ENCODE measurements at places on chromosomes 1 and 21. TPM values are rescaled to one million over a fixed set of nuclear protein-coding genes. Genes with fewer than 3 reads are reported as not detected.
A peak's percentile ranks its signal among the peaks of the same experiment; 100 is the strongest.

DNA sequence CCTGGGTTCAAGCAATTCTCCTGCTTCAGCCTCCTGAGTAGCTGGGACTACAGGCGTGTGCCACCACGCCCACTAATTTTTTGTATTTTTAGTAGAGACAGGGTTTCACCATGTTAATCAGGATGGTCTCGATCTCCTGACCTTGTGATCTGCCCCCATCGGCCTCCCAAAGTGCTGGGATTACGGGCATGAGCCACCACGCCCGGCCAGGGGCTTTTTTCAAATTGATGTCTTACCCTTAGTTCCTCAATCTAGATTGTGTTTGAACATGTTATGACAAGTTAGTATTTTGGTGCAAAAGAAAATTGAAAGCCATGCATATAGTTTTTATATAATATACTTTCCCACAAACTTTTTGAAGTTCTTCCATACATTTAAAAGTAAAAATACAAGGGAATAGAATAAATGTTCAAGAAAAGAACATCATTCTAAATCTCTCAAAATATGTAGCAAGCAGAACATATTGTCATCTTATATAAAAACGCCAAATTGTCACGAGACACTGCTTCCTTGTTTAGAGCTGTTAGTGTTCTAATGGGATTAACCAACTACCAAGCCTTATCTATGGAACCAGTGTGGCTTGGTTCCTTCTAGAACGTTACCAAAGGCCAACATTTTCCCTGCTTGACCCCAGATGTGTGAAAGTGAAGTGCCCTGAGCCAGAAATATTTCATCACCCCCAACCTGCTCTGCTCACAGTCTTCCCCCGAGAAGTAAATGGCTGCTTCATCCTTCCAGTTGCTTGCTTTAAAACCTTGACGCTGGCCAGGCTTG lies 9.5 kb upstream of the PLEKHM2 start:
- DNase-seq = no peak

CHODL gene
- 0.22 TPM for total RNA-seq

- DNase-seq = no peak
Measured at GRCh38 chr1:163610486-163610885, 288.7 kb downstream of the NUF2 start.

ATXN7L2 gene
- total RNA-seq = 14.6 TPM

NIT1 gene
- 36.3 TPM for total RNA-seq

DNA sequence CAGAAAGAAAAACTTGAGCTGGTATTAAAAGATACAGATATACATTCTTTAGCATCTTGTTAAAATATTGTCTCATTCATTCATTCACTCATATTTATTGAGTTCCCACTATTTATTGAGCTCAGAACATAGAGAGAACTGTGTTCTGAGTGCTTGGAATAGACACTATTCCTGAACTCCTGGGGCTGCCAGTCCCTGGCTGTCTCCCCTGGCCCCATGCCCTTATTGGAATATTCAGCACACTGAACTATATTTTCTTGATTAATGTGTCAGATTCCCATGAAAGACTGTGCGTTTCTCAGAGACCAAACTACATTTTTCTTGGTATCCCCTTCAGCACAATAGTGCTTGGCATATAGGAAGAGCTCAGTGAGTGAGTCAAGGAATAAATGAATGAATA lies 44.0 kb upstream of the DAB1 start:
- DNase-seq = no peak

- no peak for DNase-seq
Measured at GRCh38 chr1:81432654-81433109, 368.1 kb upstream of the ADGRL2 start.

VCAM1 gene
- 3.5 TPM for total RNA-seq

DNA sequence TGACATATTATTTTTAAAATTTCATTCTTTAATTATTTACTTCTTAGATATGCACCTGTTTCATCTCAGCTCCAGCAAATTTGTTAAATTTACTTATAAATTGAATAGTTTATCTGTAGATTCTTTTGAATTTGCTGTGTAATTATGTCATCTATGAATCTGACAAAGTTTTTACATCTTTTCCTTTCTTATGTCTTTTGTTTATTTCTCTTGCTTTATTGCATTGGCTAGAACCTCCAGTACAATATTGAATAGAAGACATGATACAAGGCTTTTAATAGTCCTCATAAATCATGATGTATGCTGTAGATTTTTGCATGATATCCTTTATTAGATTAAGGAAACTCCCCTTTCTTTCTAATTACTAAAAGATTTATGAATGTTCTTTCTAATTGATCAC lies 20.8 kb downstream of the CR1 start:
- no peak for DNase-seq

PIK3R3 gene
- total RNA-seq = 4.3 TPM

- DNase-seq = no peak
Measured at GRCh38 chr1:171596119-171596518, 25.9 kb upstream of the MYOCOS start.

GRCh38 chr1:67194209-67194863 lies 28.1 kb downstream of the IL23R start:
- peak; percentile 47 for DNase-seq

- no peak for DNase-seq
Measured at GRCh38 chr1:111442457-111442856, 6.6 kb downstream of the WDR77 start.

GRCh38 chr1:52186449-52186848 lies 44.6 kb downstream of the ZFYVE9 start:
- no peak for DNase-seq

CASQ1 gene
- not detected for total RNA-seq

OR2L3 gene
- not detected for total RNA-seq

- DNase-seq = no peak
Measured at GRCh38 chr1:76023669-76024435, 50.7 kb upstream of the ST6GALNAC3 start.

C1orf116 gene
- total RNA-seq = not detected

OR2T10 gene
- not detected for total RNA-seq

LRRC71 gene
- not detected for total RNA-seq

DNA sequence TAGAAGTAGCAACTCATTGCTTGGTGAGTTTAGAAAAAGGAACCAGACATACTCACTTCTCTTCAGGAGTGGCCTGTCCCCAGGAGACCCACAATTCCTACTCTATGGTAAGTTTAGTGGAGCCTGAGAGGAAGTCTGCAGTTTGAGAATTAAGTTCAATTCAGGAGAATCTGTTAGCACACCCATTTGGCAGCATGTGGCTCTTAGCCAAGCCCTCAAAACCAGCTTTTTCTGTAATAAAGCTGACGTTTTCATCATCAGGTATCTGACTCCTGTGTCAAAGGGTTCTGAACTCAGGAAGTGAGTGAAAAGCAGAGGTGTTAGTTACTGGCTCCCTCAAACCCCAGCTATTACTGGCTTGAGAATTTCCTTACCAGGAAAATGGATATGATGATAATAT lies 20.4 kb upstream of the RGS16 start:
- no peak for DNase-seq

DNA sequence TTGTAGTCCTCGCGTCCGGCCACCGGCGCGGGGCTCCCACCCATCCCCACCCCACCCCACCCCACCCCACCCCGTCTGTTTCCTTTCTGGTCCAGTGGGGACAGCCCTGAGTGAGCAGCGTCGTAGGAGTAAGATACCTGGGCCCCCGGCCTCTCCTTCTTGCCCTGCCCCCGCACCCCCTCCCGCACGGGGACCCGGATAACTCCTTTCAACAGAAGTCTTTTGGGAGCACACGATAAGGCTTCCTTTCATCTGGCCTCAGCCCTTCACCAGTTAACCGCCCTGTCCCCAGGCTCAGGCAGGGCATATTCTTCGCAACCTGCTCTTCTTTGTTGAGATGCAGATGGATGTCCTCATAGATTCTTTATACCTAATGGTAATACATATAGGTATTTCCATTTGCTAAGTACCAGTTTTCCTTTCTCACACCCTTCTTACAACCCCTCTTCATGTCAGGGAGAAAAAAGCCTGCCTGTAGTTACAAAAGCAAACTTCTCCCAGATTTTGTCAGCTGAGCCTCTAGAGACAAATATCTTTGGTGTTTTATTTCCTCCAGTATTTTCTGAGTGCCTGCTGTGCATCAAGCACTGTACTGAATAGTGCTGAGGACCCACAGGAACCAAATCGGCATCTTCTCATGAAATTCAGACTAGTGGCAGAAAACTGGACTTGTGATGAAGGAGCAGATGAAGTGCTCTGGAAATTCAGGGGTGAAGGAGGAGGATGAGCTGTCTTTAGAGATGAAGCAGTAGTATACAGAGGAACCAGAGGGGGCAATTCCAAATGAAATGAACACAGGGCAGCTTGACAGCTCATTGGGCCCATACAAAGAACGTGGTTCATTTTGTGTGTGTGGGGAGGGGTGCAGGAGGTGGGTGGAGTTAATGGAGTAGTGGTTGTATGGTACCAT lies 33.6 kb downstream of the SLC2A1 start:
- no peak for DNase-seq

HSD11B1 gene
- 0.80 TPM for total RNA-seq

SEMA6C gene
- total RNA-seq = 2.9 TPM

GRCh38 chr1:77038000-77038399 lies 170.7 kb downstream of the ST6GALNAC5 start:
- DNase-seq = no peak

DNA sequence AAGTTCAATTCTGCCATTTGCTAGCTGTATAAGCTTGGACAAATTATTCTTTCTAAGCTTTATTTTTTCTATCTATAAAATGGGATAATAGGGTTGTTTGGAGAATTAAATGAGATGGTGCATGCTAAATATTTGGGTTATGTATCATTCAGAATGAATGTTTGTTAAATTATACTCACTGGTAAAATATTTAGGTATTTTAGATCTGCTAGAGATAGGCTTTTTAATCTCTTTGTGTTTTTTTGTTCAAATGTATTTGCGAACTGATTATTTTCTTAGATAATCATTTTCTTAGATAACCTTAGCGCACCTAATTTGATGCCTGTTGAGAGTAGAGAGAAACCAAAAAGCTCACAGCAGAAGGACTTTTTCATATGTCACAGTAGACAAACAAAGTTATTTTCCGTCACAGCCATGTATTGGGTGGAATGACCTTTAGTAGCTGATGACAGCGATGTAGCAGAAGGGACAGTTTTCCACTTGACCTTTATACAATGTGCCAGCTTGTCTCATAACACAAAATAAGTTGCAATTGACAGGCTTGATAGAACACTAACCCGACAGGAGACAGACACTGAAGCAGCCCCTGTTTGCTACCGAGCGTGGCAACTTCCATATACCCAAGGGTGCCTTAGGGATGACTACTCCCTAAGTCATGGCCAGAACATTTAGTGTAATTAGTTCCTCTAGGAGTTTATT lies 93.0 kb downstream of the DISC1 start:
- no peak for DNase-seq

DNA sequence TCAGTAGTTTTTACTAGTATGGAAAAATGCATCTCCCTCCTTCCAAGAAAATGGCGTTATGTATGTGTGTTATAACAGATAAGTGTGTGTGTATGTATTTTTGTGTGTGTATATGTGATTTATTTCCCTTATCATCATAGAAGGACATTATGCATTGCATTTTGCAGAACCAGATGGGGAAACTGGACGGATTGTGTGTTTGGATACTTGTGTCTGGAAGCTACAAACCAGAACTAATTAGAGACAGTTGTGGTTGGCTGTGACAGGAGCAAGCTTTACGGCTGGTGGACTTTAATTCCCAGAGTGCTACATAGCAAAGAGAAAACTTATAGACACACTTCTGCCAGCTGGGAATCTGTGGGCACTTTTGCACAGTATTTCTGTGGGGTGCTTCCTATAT lies 162.5 kb downstream of the RWDD3 start:
- no peak for DNase-seq

GRCh38 chr21:14405225-14405624 lies 22.3 kb upstream of the HSPA13 start:
- DNase-seq = no peak

- DNase-seq = no peak
Measured at GRCh38 chr1:224670506-224670905, 54.4 kb downstream of the CNIH3 start.

- no peak for DNase-seq
Measured at GRCh38 chr1:147892216-147892615, 10.4 kb upstream of the GJA8 start.

RHOU gene
- total RNA-seq = 0.88 TPM

DNA sequence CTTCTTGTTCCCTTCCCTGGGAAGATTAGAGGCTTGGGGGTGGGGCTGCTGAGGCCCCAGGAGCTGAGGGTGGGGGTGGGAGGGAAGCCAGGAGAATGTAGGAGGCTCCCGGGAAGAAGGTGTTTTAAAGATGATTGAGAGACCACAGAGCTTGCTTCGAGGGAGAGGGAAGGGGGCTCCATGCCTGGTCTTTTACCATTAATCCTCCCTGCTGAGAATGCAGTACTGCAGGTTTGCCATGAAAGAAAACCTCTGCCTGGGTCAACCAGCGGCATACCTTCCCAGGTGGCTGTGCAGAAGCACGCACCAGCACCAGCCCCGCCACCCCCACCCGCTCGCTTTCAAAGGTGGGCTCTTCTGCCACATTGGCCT lies 15.4 kb downstream of the ABCA4 start:
- DNase-seq = no peak

DNA sequence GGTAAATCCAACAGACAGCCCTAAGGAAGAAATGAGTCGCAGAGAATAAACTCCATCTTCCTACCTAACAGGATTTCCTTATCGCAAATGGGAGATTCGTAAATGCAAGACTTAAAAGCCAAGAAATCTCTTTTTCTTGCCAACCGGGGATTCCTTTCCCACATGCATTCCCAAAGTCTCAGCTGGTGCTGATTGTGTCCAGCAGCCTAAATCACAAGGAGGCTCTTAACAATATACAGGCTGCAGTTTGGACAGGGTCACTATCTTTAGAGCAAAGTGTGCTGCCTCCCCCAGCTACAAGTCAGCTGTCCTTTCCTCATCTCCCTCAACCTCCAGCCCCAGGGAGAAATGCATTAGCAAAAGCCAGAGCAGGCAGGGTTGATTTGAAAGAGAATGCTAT lies 189.8 kb upstream of the PLXNA2 start:
- DNase-seq = no peak

DNA sequence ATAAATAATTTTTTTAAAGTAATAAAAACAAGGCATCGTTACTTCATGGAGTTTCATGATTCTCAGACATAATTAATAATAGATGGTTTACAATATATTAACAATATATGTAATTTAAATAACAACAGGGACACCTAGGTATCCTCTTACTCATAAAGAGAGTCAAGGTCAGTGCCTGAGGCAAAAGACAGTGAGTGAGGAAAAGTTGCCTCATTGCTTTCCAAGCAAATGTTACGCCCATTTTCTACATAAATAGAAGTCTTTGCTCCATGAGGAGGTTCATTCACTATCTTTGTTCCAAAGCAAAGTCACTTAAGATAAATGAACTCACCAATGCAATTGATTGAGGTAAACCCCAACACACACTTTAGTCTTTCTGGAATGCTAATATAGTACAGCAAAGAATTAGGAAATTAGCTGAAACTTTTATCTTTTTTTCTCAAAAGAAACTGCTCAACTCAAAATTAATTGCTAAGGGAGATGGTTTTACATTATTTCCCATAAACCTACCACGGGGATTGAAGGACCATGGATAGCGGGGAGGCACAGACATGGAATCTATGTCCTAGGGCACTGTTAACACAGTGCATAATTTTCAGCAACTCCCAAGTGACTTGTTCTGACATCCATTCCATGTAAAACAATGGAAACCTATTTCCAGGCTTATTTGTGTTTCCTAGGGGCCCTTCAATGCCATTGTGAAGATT lies 19.6 kb downstream of the BCL9 start:
- DNase-seq = no peak
